Fibroblast of the conjunctiva (primary cell): ENCODE measurements at places on chromosomes 11 and 22.

- DNase-seq, result no peak
These were observed 545.2 kb upstream of the CADM1 start for GRCh38 chr11:116049383-116049782.

GRCh38 chr11:86664930-86665329 lies 7.5 kb downstream of the ME3 start:
- no peak for DNase-seq

DNA sequence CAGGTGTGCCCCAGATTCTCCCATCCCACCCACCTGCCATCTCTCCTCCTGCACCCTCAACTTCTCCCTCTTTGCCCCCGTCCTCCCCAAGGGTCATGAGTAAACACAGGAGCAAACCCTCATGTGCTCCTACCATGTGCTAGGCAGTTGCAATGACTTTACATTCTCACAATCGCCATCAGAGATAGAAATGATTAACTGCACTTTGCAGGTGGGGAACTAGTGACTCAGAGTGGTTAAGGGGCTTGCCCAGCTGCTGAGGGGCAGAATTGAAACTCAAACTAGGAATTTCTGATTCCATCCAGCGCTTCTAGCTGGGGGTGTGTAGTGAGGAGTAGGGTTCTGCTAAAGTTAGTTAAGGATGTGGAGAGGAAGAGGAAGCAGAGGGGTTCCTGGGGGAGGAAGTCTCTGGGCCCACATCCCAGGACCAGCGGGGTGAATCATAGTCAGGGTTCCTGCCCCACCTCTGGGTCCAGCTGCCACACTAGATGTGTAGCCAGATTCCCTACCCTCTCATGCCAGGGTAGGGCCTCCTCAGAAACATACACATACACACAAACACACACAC lies 16.0 kb upstream of the PRG2 start:
- DNase-seq, result no peak

DNA sequence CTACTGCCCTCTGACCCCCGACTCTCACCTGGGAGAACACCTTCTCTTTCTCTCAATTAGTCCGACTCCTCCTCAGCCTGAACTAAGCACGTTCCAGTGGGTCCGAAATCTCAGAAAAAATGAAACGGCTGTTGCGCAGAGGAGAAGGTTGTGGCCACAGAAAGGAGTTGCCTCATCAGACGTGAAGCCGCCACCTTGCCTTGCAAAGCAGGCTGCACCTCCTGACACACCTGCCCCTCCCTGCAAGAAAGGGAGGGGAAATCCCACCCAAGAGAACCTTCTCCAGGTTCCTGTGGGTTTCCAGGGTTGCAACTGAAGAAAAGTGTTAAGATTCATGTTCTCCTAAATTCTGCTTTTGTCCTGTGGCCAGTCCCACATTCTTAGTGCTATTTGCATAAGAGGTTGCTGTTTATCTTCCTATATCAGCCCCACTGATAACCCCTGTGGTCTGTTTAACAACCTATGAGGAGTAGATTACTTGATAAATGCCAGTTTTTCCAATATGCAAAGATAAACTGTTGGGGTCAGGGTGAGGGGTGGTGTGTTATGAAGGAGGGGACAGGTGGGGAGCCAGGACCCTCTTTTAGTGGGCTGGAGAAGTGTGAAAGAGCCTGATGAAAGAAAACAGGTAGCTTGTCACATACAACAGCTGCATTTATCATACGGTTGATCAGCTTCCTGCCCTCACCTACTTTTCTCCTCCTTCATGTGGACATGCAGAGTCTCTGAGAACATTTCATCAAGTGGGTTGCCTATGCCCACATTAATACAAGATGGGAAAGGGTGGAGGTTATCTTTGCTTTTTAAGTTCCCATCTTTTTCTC lies 18.2 kb downstream of the ZBTB16 start:
- DNase-seq, result no peak

- no peak for DNase-seq
These were observed 17.7 kb upstream of the OLFML1 start for GRCh38 chr11:7467652-7468051.

GRCh38 chr11:78265326-78265725 lies 76.6 kb downstream of the USP35 start:
- DNase-seq, result no peak

- DNase-seq, result no peak
These were observed 48.7 kb upstream of the USP47 start for GRCh38 chr11:11793073-11793472.

GRCh38 chr11:13668957-13669521 lies 571 bp downstream of the FAR1 start:
- no peak for DNase-seq

DNA sequence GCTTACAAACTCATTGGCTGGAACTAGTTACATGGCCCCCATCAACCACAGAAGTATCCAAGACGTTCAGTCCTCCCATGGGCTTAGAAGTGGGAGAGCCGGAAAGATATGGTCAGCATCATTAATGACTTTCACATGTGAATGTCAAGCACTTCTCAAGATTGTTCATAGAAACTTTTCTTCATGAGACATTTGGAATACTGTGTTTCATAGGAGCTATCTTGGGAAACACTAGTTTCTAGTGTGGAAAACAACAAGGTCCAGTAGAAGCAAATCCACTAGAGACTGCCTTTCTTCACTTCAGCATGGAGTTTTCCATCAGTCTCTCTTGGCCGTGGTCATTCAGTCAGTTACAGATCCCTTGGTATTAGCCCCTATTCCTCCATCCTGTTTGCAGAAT lies 160.9 kb downstream of the C11orf91 start:
- DNase-seq, result no peak

GRCh38 chr11:111582163-111582562 lies 20.1 kb upstream of the SIK2 start:
- DNase-seq, result no peak

DNA sequence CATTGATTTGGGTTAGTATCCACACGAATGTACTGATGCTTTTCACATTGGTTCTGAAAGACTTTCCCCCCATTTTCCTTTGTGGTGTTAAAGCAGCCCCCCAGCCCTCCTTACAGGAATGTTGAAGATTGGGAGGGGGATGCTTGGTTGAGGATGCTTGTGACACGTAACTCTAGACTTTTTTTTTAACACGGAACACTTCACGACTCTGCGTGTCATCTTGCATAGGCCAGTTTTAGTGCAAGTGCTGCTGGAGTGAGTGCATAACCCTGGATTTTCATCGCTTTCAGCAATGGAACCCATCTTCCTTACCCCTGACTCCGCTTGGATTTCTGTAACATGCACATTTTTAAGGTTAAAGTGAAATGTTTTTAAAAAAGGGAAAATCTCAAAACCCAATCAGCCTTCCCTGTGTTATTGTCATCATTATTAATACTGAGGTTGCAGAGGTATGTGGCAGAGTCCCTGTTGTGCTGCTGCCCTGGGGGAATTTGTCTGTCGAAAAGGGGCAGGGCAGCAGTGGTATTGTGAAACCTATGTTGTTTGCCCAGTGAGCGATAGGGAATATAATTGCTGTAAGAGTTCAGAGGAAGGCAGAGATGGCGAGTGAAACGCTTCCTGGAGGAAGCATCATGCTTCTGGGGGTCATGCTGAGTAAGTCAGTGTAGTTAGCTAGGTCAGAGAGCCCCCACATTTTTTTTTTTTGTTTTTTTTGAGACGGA lies 12.1 kb downstream of the CECR2 start:
- DNase-seq, result no peak

- DNase-seq, result no peak
These were observed 72.1 kb upstream of the TENM4 start for GRCh38 chr11:79512706-79513469.

DNA sequence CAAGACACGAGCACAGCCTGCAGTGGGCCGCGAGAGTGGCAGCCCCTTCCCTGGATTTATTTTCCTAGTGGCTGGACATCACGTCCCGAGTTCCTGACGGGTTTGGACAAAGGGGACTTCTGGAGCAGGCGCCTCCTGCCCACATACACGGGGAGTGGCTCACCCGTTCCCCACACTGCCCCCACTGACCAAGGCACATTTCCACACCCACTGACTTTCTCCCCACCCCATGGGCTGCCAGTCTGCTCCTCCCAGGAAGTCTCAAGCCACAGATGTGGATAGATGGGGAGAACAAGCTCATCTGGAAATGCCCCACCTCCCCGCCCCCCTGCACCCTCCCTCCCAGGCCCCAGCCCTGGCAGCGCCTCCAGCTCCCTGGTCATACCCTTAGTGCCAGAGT lies 34.0 kb upstream of the FADD start:
- DNase-seq, result no peak
